Endothelial cell of umbilical vein (primary cell): ENCODE measurements at places on chromosomes 2 and 18. TPM values are rescaled to one million over a fixed set of nuclear protein-coding genes. Genes with fewer than 3 reads are reported as not detected.

SH2D6 gene
- not detected in 2 replicates for polyA plus RNA-seq

ANKRD44 gene
- polyA plus RNA-seq = 3.4 and 10.8 TPM in 2 replicates

REG3A gene
- polyA plus RNA-seq = not detected in 2 replicates

UGT1A1 gene
- not detected in 2 replicates for polyA plus RNA-seq

GAL3ST2 gene
- not detected in 2 replicates for polyA plus RNA-seq

TPO gene
- polyA plus RNA-seq = not detected in 2 replicates

TUBA4B gene
- polyA plus RNA-seq = not detected in 2 replicates

DNAH6 gene
- polyA plus RNA-seq = 0.03 TPM in 1 of 2 replicates, not detected in the other

- no peak for DNase-seq
These were observed 373.2 kb downstream of the TRIB2 start for GRCh38 chr2:13089971-13090370.

- DNase-seq = no peak
These were observed 22.8 kb downstream of the KCNS3 start for GRCh38 chr2:17901246-17901645.

- DNase-seq = peak; percentile 68
These were observed 85.1 kb upstream of the ACAA2 start for GRCh38 chr18:49898421-49898820.

DNA sequence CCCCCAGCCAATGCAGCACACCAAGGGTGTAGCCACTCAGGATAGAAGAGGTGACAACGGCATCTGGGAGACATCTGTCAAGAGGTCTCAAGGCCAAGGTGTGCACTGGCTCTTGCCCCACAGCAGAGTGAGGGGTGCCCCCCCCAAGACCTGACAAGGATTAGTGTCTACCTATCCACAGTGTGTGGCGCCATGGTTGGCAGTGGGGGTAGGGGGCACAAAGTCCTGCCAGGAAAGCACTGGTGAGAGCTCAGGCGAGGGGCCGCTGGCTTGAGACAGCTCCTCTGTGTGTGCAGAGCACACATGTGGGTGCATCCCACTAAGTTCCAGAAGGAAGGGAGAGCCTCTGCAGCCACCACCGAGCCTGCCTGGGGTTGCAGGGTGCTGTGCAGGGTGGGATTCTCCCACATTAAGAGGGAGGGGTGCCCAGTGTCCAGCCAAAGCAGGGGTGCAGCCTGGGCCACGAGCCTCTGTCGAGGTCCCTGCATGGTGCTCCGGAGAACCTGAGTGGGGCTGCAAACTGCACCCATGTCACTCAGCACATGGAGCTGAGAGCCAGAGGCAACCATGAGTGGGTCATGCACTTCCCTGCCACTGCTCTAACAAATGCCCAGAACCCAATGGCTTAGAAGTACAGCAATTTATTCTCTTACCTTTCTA is 311.2 kb upstream of the HDAC4 start:
- DNase-seq = no peak

DNA sequence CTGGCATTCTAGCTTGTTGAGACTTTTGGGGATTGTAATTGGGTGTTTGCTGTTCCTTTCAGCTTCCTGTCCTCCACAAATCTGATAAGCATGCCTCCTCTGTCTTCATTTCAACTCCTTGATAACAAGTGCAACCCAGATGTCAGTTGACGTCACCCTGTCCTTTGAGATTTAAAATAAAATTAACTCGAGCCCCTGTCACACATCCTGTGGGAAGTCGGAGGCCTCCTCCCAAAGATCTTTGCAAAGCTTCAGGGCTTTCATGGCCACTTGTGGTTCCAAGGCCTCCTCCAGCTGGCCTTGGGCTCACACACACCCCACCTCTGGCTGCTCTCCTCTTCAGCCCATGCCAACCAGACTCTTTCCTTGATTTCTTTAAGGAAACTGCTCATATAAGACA is 69.9 kb upstream of the ITGA6 start:
- no peak for DNase-seq

- DNase-seq = no peak
These were observed 55.0 kb downstream of the IMPA2 start for GRCh38 chr18:12036201-12036751.

- peak; percentile 57 for DNase-seq
These were observed 26.1 kb upstream of the FN1 start for GRCh38 chr2:215461836-215462532.

DNA sequence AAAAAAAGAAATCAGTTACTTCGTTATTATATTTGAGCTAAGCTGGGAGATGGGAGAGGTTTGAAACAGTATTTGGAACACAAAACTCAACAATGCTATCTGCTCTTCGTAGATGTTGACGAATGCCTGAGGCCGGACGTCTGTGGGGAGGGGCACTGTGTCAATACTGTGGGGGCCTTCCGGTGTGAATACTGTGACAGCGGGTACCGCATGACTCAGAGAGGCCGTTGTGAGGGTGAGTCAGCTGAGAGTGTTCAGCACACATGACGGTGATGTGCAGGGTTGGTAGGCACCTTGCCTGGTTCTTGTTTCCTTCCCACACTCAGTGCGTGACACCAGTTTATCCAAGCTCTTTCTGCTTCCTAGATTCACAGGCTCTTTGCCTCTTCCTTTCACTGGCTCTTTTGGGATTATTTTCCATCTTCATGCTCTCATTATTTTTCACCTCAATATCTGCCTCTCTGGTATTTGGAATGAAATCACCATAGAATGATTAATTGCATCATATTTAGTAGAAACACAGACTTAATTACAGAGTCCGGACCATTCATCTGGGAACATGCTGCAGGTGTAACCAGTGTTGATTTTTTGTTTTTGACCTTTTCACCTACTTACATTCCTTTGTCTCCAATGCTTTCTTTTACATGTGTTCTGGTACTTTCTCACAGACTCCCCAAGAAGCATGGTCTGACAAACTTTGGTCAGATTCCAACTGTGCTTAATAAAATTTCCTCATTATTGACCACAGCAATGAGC is 200.6 kb upstream of the RASGRP3 start:
- peak; percentile 80 for DNase-seq

DNA sequence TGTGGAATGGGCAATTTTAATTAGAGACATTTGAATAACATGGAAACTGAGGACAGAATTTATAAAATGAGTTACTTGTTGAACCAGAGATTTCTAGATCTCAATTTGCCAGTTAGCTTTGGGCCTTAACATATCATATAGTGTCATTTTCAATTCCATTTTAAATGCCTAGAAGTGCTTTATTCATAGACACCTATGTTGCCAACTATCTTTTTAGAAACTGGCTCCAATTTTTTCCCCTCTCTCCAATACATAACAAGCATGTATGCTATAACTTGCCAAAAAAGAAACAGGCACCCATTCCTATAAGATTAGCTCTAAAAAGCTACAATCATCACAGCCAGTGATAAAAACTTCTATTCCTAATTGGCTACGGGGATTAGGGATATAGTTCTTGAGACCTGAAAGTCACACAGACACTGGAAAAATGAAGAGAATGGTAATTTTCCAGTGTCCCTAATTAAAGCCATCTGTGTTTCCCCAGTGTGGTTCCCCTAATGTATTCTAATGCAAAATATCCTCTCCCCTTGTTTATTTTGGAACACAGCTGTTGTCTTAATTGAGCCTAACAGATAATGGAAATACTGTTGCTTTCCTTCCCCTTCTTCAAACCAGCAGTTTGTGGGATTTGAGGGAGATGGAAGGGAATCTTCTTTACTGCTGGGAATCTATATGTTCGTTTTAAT is 205.5 kb upstream of the FSHR start:
- no peak for DNase-seq

DNA sequence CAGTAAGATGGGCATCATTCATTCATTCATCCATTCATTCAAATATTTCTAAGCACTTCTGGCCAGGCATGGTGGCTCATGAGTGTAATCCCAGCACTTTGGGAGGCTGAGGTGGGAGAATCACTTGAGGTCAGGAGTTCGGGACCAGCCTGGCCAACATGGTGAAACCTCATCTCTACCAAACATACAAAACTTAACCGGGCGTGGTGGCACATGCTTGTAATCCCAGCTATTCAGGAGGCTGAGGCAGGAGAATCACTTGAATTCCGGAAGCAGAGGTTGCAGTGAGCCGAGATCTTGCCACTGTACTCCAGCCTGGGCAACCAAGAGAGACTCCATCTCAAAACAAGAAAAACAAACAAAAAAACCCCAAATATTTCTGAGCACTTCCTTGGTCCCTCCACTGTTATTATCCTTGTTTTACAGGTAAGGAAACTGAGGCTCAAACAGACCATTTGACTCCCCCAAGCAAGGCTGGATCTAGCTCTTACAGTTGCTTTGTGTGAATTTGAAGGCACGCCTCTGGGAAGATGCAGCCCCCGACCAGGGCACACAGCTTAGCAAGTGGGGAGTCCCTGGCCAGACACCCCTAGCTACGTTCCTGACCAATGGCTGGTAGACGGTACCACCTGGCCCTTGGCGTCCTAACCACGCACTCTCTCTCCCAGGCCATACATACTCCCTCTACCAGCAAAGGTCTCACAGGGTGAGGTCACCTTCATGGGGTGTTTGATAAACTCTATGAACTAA is 50.6 kb upstream of the ODC1 start:
- DNase-seq = no peak

- DNase-seq = no peak
These were observed 74.6 kb downstream of the ARMC9 start for GRCh38 chr2:231272991-231273390.

DNA sequence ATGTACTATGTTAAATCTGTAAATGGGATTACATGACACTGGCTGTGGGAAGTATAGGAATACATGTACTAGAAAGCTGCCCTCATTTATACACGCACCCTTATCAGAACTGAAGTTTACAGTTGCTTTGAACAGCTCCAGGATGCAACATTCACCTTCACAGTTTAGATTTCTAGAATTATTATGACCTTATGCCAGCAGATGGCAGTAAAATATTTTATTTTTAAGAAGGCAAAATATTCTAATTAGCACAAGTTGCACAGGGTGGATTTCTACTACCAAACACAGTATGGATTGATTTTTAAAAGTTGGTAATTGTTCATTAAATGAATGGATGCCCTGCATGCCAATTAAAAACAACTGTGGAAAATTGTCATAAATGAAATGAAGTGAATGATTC is 670.4 kb downstream of the KCNJ3 start:
- DNase-seq = peak; percentile 24

GRCh38 chr2:191374366-191374765 is 129.2 kb downstream of the MYO1B start:
- DNase-seq = no peak

DNA sequence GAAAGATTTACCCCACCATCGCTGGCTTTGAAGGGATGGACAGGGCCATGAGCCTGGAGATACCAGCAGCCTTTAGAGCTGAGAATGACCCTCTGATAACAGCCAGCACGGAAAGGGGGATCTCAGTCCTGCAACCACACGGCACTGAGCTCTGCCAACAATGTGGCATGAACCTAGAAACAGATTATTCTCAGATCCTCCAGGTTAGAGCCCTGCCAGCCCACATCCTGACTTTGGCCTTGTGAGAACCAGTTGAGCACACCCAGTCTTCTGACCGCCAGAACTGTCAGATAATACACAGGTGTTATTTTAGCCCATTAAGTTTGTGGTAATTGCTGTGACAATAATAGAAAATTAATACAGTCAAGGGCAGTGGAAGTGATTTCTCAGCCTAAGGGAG is 9.4 kb upstream of the GNLY start:
- no peak for DNase-seq

DNA sequence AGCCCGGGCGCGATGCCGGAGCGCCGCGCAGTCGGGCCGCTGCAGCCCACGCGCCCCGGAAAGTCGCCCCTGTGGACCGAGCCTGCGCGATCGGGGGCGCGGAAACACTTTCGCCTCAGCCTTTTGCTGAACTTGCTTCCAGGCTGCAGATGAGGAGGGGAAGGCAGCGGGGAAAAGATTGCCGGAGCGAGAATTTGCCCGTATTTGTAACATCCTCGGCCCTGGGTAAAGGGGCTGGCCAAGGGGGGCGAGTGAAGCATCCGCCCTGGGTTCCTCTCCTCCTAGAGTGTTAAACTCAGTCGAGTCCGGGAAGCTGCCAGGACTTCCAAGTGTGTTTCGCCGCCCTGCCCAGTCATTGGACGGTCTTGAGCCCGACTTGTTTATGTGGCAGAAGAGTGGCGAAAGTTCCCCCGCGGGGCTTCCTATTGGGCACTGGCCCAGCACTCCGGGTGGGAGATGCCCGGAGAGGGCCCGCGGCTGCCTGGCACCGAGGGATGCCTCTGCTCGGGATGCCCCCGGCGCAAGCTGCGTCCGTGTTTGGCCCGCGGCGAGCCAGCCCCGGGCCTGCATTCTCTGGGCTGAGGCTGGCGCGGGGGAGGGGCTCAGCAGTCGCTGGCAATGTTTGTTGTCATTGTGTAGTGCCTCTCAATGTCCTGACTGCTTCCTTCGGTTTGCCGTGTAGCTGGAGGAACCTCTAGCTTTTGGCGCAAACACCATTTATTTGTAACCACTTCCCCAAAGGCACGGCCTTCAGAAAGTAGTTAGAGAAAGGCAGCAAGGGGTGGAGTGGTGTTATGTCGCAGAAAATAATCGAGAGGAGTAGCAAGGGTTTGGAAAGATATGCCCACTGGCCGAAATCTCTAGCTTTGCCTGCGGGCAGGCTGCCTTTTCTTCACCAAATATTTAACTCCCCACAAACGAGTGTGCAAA is 1.1 kb downstream of the CYBRD1 start:
- peak; percentile 87 for DNase-seq

- DNase-seq = no peak
These were observed 34.8 kb upstream of the MGAT5 start for GRCh38 chr2:134218930-134219658.

DNA sequence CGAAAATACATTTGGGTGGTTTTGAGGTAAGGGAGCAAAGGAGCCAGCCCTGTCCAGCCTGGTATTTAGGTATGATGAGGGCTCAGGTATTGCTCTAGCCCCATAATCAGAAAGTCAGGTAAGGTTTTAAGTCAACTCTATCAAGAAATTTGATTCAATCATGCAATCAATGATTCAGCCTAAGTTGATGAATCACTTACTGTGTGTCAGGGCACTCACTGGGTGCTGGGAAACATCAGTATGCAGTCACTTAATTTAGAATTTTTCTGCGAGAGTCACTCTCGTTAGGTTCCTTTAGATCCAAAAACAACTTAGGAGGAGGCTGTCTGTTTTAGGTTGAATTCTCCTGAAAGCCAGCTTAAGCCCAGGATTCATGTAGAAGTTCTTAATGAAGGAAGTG is 17.7 kb upstream of the SERPINB2 start:
- no peak for DNase-seq

- DNase-seq = no peak
These were observed 177.1 kb downstream of the FAM210A start for GRCh38 chr18:13548966-13549879.

GRCh38 chr2:12083713-12084419 is 337.4 kb downstream of the LPIN1 start:
- no peak for DNase-seq

DNA sequence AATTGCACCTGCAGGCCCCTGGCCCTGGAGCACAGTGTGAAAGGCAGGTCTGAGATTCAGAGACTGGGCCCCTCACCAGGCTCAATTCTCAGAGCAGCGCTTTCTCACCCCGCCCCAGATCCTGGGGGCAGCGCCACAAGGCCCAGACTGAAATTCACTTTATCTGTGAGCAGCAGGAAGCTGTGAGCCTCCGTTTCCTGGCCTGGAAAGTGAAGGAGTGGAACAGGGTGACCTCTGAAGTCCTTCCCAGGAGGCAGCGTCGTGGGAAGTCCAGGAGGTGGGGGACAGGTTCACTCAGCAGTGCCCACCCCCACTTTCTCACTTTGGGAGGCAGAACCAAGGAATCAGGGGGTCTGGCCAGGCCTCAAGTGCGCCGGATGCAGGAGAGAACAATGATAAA is 235.4 kb downstream of the NDUFA10 start:
- no peak for DNase-seq
